ENCODE measurements at places on chromosomes 13 and 19. TPM values are rescaled to one million over a fixed set of nuclear protein-coding genes. Genes with fewer than 3 reads are reported as not detected.
A peak's percentile ranks its signal among the peaks of the same experiment; 100 is the strongest.

DNA sequence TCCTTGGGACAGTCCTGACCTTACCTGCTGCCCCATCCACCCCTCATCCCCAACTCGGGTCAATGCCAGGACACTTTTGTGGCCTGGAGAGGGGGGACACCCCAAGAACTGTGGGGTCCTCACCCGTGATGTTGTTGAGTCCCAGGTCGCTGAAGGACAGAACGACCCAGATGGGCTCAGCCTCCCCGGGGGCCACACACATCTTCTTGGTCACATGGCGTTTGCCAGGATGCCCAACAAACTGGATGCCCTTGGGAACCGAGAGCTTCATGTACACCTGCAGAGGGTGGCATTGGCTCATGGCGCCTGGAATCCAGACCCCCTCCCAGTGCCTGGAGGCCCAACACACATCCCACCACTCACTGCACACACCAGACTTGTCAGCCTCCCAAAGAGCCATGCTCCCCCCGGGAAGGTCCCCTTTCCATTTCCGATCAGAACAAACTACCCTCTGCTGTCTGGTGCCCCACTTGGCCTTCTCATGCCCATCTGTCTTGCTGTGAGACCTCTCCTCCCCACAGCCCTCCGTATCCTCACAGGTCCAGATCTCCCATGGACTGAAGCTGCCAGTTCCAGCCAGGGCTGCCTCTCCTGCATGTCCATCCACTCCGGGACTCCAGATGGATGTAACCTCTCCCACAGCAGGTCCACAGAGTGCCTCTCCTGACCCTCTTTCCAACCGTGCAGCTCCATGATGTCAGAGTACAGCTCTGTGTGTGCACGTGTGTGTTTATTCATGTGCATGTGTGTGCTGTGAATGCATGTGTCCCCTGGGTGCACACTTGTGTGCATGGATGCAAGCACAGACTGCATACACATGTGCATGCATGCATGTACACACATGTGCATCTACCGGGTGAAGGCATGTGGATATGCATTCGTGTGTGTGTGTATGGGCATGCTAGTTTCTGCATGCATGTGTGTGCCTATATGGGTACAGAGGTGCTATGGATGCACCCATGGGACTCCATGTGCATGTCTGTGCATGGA lies 58.4 kb downstream of the F2RL3 start:
- DNase-seq: no peak

DNA sequence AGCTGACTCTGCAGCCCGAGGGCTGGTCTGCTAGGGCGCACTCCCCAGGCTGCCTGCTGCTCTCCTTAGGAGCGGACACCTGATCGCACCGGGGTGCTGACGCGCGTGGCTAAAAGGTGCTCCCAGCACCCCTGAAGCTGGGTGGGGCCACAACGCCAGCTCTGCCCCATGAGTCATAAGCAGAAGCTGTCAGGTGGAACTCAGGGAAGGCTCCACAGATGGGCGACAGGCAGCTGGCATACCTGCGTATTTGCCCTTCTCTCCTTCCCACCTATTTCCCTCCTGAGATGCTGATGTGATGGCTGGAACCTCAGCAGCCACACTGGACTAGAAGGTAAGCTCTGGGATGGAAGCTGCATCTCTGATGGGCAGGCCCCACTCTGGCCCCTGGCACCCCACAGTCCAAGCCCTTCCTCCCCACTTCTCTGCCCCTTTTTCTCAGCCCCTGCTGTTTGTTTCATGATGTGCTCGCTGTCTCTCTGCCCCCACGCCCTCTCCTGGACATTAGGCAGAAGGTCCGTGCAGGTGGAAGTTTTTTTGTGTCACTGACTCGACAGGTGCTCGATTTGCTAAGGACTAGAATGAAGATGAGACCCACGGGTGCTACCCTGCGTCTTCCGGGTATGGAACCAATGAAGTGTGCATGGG lies 30.3 kb upstream of the CACTIN start:
- DNase-seq: no peak

GRCh38 chr13:114025714-114026431 lies 52.0 kb upstream of the C13orf46 start:
- peak; percentile 83 for DNase-seq

- DNase-seq: no peak
Observed at GRCh38 chr19:522726-523125, 8.8 kb upstream of the CDC34 start.

Gene SULT2A1
- not detected for total RNA-seq

All from sigmoid colon (tissue), 7 donors.